ENCODE measurements at places on chromosomes 16 and 17.

DNA sequence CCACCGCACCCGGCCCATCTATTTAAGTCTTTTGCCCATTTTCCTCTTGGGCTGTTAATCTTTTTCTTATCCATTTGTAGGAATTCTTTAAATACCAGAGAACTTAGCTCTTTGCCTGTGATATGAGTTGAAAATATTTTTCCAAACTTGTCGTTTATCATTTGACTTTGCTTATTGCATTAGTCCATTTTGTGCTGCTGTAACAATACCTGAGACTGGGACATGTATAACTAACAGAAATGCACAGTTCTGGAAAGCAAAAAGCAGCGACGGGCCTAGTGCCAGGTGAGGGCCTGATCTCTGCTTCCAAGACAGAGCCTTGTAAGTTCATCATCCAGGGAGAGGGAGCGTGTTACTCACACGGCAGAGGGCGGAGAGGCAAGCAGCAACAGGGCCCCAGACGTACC is 25.6 kb upstream of the BHLHA9 start:
- DNase-seq, result no peak

GRCh38 chr16:75329943-75330342 is 78.5 kb upstream of the BCAR1 start:
- DNase-seq, result no peak

GRCh38 chr16:75614066-75614897 is 8.8 kb downstream of the ADAT1 start:
- DNase-seq, result no peak

DNA sequence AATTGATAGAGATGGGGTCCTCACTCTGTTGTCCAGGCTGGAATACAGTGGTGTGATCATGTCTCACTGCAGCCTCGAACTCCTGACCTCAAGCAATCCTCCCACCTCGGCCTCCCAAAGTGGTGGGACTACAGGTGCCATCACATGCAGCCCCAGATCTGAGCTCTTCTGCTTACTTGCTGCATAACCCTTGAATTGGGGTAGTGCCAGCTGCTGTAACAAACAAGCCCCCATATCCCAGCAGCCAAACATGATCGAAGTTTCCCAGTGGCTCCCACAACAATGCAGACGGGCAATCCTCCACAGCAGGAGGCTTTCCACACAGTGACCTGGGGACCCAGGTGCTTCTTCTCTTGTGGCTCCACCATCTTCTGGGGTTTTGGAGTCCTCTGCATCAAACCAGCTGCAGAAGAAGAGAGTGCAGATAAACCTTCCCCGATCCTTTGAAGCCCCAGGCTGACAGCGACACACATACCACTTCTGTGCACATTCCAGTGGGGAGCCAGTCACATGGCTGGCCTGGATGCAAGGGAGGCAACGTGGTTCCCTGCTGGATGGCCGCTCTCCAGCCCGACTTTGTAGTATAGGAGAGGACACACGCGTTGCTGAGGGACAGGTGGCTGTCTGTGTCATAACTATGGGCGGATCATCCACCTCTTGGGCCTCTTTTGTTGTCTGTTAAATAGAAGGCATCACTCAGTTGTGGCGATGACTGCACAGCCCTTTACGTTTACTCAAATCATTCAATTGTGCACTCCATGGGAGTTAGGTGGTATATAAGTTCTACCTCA is 16.7 kb downstream of the SBK1 start:
- DNase-seq, result no peak

GRCh38 chr17:77414811-77415400 is 274.1 kb downstream of the SEC14L1 start:
- DNase-seq, result no peak

- DNase-seq, result no peak
Observed at GRCh38 chr17:80596760-80597608, 52.3 kb downstream of the RPTOR start.

- no peak for DNase-seq
Observed at GRCh38 chr17:31743797-31744196, 115.2 kb downstream of the COPRS start.

DNA sequence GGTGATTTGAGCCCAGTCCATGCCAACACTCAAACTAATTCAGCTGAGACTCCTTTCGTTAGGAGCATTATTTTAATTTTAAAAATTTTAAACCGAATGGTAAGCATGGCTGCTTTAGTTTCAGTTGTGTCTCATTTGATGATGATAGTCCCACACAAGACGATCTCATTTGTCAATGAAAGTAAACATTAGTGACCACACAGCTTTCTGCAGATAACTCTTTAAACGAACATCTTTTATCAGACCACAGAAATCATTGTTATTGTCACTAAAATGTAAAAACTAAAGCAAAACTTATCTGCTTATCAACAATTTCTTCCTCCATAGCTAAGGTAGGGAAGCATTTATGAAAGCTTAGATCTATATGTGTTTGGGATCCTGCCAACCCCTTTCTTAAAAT is 382.2 kb downstream of the ZFHX3 start:
- DNase-seq, result no peak

- peak; percentile 79 for DNase-seq
Observed at GRCh38 chr17:50297407-50297865, 23.2 kb downstream of the TMEM92 start.

DNA sequence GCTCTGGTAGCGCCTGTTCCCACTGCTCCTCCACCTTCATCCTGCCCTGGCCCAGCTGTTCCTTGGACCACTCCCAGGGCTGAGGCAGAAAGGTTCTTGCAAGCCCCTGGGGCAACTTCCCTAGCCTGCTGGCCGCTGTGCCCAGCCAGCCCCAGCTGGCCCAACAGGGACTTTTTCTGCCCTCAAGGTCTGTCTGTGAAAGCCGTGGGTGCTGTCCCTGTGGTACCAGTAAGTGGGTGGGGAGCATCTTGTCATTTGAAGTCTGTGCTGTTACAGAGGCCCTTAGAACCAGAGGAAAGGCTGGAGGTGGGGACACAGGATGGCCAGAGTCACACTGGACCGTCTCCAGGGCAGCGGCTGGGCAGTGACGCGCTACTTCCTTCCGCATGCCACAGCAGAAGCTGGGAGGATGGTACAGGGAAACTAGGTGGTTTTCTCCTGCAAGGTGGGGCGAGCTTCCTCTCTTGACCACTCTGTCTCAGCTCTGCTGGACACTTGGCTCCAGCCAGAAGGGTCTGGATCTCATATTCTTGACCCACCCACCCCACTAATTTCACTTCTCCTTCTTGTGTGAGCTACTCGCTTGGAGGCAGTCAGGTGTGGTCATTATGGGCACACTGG is 87.8 kb downstream of the PLCG2 start:
- DNase-seq, result peak; percentile 44

GRCh38 chr16:31274831-31275816 is 15.3 kb downstream of the ITGAM start:
- no peak for DNase-seq

- DNase-seq, result no peak
Observed at GRCh38 chr16:19396555-19397011, 21.1 kb upstream of the TMC5 start.

DNA sequence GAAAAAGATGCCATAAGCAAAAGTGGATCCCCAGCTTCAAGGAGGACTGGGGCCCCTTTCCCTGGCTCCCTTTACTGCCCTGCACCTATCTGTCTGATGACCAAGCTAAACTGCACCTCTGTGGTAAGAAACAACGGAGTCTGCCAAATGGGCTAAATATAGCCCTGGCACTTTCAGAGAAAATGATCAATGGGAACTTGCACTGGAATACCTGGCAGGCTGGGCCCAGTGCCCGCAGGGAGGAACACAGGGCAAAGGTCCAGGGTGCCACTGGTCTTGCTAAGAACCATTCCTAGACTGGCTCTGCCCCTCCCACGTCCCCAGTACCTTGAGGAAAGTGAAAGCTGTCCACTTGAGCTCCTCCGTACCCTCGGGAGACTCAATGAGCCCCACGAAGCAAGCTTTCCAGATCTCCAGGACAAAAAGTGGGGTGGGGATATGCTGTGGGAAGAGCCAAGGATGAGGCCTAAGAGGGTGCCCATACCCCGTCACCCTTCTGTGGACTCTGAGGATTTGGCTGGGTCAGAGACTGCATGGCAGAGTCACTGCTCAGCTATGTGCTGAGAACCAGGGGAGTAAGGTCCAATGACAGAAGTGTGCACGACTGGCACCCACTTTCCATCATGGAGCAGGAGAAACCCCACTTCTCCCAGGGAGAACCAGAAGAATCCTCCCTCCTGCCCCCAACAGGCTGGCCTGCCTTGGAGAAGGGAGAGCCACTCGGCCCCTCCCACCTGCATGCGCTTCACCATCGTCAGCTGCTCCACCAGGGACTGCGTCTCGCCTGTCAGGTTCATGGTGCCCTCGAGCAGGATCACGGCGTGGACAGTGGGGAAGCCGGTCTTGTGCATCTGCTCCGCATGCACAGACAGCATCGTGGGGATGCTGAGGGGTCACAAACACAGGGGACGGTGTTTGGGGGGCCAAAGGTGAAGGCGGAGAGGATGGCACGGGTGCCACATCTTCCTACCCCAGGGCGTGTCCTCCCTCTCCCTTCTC is 17.4 kb downstream of the CSF3 start:
- DNase-seq, result no peak

GRCh38 chr16:57497121-57497520 is 10.8 kb upstream of the DOK4 start:
- no peak for DNase-seq

Measured in CD4-positive, alpha-beta T cell treated with Interleukin-15 for 1 hour (primary cell).